ENCODE measurements at places on chromosomes 1 and 21.

GRCh38 chr21:44956356-44957046 is 16.7 kb downstream of the SLX9 start:
- DNase-seq, result no peak

- no peak for DNase-seq
Measured at GRCh38 chr1:9782897-9783296, 40.9 kb downstream of the CLSTN1 start.

GRCh38 chr1:62391369-62391971 is 45.4 kb upstream of the USP1 start:
- no peak for DNase-seq

- no peak for DNase-seq
Measured at GRCh38 chr1:239389703-239390102, 3.3 kb downstream of the CHRM3 start.

DNA sequence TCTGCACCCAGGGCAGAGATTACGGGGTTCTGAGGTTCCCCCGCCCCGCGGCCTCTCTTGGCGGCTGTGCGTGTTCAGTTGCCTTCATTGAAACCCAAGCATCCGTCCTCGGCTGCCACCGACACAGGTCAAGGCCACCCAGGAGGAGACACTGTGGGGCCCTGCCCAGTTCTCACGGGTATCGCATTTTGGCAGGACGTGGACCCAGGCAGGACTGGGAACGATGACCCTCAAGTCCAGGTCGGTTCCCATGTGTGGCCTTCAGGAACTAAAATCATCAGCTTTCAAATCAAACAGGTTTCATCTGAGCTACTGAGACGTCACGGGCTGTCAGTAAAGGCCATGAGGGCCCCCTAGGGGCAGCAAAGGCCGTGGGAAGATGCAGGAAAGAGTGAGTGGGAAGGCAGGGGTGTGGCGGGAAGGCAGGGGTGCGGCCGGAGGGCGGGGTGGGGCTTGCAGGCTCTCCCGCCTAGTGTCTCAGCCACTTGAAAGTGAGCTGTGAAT is 7.0 kb upstream of the C1orf174 start:
- DNase-seq, result no peak

GRCh38 chr1:10337436-10337835 is 61.4 kb upstream of the PGD start:
- no peak for DNase-seq

DNA sequence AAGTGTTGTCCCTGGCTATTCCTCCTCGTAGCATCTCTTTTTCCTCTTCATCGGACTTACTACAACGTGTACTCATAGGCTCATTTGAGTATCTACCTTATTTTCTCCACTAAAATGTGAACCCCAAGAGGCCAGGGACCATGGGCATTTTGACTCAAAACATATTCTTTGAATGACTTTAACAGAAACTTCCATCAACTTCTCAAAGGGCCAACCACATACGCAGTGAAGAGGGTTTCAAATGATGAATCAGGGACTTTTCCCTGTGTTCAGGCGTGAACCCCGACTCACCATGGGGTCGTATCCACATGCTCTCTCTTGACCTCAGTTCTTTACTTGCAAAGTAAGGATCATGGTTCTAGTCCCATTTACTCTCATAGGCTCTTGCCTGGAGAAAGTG is 20.2 kb upstream of the GPR137B start:
- DNase-seq, result no peak

DNA sequence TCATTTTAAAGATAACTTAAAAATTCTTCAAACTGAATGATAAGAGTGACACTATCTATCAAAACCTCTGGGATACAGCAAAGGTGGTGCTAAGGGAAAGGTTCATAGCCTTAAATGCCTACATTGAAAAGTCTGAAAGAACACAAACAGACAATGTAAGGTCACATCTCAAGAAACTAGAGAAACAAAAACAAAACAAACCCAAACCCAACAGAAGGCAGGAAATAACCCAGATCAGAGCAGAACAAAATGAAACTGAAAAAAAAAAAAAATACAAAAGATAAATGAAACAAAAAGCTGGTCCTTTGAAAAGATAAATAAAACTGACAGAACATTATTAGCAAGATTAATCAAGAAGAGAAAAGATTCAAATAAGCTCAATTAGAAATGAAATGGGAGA is 6.8 kb downstream of the ODF2L start:
- no peak for DNase-seq

DNA sequence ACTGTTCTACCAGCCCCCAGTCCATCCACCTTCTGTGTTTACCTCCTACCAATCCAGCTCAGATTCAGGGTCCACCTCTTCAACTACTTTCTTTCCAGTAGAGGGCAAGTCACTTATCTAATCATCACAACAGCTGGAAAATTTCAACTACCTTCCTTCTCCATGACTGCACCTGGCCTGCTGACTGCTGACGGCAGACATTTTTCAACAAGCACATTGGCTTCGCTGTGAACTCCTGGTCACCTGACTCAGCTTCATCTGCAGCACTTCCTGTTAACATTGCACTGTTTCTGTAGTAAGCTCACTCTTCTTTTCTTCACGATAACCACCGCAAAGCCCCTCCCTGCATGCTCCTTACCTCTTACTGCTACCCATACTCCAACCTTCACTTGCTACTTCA is 405.7 kb downstream of the NTNG1 start:
- DNase-seq, result no peak

DNA sequence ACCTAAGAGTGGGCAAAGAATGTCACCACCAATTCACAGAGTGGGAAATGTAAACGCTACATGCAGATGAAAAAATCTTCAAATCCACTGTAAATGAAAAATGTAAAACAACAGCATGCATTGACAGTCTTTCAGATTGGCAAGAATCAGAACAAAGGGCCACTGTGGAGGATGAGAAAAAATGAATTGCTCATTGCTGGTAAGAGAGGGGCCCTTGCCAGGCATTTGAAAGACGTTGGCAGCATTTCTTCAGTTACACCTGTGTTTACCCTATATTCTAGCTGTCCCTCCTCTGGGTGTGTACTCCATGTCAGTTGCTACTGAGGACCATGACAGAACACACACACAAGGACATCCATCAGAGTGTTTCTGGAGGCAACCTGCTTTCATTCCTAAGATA is 25.8 kb upstream of the AADACL3 start:
- no peak for DNase-seq

DNA sequence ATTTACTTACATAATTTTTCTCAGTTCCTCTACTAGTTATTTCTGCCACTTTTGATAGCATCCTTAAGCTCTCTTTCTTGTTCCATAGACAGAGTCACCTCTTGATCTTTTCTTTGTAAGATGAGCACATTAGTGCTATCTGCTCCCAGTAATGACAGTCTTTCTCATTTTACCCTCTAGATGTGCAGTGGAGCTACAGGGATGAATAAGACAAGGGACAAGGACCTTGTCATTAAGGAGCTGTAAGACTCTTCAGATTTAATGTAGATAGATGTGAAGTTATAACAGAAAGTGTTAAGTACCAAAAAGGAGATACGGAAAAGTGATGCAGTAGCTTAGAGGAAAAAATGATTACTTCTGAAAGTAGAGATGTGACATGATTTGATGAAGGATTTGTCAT is 20.4 kb downstream of the SCP2 start:
- DNase-seq, result no peak

GRCh38 chr1:110850145-110850544 is 22.8 kb upstream of the CD53 start:
- DNase-seq, result no peak

- no peak for DNase-seq
Measured at GRCh38 chr21:35195232-35195631, 146.1 kb upstream of the RUNX1 start.

GRCh38 chr1:162293073-162293692 is 83.5 kb downstream of the SPATA46 start:
- no peak for DNase-seq

DNA sequence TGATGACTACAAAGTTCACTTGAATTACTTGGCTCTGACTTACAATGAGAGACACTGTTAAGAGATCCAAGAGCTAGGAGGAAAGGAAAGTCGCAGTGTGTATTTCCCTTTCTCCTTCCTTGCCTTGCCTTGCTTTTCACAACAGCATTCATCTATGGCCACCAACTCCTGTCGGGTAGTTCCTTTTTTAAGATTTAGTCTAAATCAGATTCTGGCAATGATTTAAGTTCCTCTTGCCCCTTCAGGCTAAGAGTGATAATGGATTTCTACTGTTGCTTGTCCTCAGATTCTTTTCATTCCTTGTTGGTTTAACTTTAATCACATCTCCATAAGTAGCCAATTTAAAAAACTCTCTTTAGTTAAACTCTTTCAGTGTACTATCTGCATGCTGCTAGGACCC is 91.9 kb downstream of the GTF2B start:
- no peak for DNase-seq

GRCh38 chr1:38486085-38486484 is 373.5 kb downstream of the RRAGC start:
- no peak for DNase-seq

DNA sequence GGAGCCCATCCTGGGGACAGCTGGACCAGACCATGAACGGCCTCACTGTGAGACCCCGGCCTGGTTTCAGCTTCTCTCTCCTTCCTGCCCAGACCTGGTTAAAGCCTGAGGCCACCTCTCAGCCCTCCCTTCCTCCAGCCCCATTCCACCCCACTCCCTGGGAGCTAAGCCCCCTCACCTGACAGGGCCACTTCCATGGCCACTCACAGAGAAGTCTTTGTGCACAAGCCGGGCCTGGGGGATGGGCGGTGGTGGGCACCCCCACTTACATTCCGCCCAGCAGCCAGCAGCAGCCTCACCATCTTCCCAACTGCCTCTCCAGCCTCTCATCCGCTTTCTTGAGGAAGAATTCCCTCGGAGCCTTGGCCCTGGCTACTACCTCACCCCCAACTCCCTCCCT is 40.4 kb downstream of the RHBG start:
- DNase-seq, result no peak

DNA sequence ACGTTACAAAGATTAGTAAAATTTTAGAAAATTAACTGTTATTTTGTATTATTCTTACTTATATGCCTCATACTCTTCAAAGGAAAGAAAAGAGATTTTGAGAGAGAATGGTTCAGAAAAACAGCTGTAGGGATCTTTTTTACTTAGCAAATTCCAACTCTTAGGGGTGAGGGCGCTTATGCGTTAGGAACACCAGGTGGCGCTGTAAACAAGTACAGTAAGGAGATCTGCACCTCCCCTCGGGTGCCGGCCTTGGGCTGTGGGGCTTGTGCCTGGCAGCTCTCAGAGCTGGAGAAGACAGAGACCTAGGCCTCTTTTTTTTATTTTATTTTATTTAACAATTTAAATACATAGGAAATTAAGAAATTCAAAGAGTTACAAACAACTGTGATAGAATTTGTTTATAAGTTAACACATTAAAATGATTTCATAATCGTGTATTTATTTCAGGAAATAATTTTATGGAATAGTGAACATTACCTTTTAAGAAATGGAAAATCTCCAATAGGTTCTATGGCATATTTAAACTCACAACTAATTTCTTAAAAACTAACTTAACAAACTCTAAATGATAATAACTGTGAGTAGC is 32.6 kb downstream of the UTP25 start:
- peak; percentile 65 for DNase-seq

- peak; percentile 88 for DNase-seq
Measured at GRCh38 chr1:48677306-48678287, 99.1 kb downstream of the BEND5 start.

DNA sequence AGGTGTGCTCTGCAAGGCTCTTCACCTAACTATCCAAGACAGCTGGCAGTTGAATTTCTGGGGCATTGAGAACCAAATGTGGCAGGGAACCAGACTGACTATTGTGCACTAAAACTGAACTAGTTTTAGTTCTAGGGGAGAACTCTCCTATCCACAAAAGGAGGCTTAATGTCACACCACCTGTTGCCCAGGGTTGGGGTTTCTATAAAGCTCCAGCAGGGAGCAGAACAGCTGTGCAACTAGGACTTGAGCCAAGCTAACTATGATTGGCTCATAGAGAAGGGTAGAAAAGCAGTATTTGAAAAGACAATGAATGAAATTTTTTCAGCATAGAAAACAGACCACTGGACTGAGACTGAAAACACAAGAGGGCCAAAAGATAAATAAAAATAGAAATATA is 53.3 kb upstream of the FGGY start:
- DNase-seq, result peak; percentile 51

DNA sequence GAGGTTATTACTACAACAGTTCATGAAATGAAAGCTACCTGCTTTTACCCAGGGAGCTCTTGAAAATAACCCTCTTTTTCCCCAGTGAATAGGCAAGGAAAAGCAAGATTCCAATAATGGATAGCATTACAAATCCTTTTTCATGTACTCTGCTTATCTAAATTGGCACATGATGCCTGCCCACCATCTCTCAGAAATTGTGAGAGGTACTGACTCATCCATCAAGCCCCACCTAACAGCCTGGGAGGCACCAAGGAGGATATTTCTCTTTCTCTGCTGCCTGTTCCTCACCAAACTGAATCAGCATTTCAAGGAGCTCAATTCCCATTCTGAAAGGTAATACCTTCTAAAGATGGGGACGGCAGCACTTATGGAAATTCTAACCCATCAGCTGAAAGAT is 34.4 kb downstream of the PALMD start:
- no peak for DNase-seq

GRCh38 chr1:118925651-118926050 is 62.5 kb downstream of the TBX15 start:
- no peak for DNase-seq

DNA sequence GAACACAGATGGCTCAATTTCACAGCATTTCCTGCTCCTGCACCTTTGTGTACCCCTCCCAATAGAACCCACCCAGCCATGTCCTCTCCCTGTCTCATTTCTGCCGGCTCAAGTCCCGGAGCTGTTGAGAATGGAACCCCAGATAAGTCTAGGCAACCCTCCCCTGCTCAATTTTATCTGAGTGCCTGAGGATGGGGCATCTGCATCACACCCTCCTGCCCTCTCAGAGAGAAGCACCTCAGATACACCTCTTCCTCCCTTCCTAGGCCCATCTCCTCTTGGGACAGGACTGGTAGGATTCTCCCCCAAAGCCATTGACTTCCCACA is 1.1 kb downstream of the KIF21B start:
- no peak for DNase-seq

- DNase-seq, result no peak
Measured at GRCh38 chr1:236159704-236160539, 17.6 kb downstream of the GPR137B start.

- DNase-seq, result no peak
Measured at GRCh38 chr1:42002220-42002619, 83.5 kb upstream of the HIVEP3 start.

- DNase-seq, result no peak
Measured at GRCh38 chr1:54425152-54425584, 19.0 kb upstream of the SSBP3 start.

- peak; percentile 16 for DNase-seq
Measured at GRCh38 chr1:110412576-110412975, 5.1 kb upstream of the LAMTOR5 start.

Data from NCI-H774 (cell line).